ENCODE measurements at places on chromosomes 5 and 9. TPM values are rescaled to one million over a fixed set of nuclear protein-coding genes. Genes with fewer than 3 reads are reported as not detected.

- no peak for DNase-seq
Observed at GRCh38 chr5:107619781-107620180, 51.0 kb downstream of the EFNA5 start.

DNA sequence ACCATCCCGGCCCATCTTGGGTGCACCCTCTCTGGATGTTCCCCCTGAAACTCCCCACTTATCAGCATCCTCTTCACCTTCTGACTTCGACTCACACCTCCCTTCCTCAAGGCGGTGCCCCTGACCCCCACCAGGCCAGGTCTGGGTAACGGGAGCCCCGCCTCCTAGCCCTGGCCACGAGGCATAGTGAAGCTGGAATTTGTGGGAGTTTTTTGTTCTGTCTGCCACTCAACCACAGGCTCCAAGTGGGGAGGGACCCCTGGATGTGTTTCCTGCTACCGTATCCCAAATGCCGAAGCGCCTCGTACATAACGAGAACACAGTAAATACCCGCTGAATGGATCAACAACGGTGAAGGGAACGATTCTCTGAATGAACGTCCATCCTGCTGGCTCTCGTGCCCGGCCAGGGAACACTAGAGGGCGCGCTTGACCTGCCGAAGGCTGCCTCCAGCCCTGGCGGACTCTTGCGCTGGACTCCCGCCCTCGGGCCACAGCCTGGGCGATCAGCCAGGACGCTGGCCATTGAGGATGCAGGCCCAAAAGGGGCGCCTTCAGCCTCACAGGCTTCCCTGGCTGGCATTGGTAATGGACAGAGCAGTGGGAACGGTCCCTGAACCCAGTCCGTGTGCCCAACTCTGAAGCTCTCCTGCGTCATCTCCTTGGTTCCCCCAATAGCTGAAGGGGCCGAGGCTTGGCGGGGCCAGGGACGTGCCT, 47.3 kb upstream of the PHYKPL start:
- peak; percentile 63 for DNase-seq

- DNase-seq = no peak
Observed at GRCh38 chr5:95401626-95402025, 10.5 kb downstream of the FAM81B start.

Gene HDHD3
- polyA plus RNA-seq = 30.3 TPM

Gene MVB12B
- 17.9 TPM for polyA plus RNA-seq

Data from right renal pelvis (tissue), 4 donors.